ENCODE measurements at places on chromosomes 5 and 9.

DNA sequence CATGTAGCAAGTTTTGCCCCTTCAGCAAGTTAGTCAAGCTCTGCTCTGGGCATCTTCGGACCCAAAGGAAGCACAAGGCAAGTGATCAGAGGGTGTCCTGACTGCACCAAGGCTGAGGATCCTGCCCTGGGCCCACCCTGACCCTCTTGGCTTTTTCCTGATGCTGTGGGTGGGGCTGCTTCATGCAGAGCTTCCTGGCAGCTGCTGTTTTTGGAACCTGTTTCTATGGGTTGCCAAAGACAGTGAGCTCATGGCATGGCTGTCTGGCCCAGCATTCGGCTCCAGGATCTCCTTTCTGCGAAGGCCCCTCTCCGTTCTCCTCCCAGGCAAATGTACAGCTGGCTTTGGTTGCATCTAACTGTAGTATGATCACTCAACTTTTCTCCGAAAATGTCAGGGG is 497.9 kb downstream of the ARHGEF28 start:
- DNase-seq, result no peak
- H3K27ac ChIP-seq, result no peak overlapping the region
- H3K36me3 ChIP-seq, result no peaks in the 10 kb centered on the region
- H3K4me1 ChIP-seq, result peaks cover 21% of the 10 kb centered on the region
- no peak overlapping the region for H3K4me3 ChIP-seq

- DNase-seq, result no peak
- H3K36me3 ChIP-seq, result no peaks in the 10 kb centered on the region
These were observed 98.5 kb downstream of the ITGA1 start for GRCh38 chr5:52886206-52886605.

DNA sequence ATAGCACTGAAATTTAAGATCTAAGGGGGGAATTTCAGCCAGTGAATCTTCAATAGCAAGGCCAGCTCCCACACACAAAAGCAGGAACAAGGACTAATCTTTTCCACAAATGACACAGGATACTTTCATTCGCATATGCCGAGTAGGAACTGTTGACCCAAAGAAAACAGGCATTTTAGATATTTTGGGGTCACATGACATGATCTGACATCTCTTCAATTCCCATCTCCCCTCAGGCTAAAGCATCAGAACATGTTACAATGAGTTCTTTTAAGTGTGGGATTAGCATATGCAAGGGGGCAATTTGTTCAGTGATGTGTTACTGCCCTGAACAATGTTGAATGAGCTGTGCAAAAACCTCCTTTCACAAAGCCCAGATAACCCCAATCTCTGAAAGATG is 68.2 kb downstream of the TLE1 start:
- H3K4me3 ChIP-seq, result no peak overlapping the region
- H3K4me1 ChIP-seq, result peaks cover 8% of the 10 kb centered on the region
- DNase-seq, result no peak
- H3K27ac ChIP-seq, result no peak overlapping the region
- H3K36me3 ChIP-seq, result peaks cover 8% of the 10 kb centered on the region

DNA sequence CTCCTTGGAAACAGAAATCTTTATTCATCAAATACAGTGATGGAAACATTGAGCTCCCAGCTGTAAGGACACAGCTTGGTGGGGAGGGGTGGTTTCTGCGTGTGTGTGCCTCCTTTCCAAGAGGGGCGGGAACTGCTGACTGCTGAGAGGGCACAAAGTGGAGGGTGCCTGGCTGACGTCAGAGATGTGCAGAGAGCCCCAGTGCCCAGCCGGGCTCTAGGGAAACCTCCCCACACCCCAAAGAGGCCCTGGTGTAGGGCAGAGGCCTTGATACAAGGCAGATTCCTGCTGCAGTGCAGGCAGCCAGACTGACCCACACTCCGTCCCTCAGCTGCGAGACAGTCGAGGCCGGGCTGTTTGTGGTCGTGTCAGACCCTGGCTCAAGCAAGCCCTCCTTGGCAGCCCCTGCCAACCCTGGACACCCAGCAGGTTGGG is 191.0 kb downstream of the CACNA1B start:
- H3K27me3 ChIP-seq, result peaks cover 11% of the 10 kb centered on the region
- no peaks in the 10 kb centered on the region for H3K36me3 ChIP-seq

- no peaks in the 10 kb centered on the region for H3K27me3 ChIP-seq
- H3K4me1 ChIP-seq, result peaks cover 28% of the 10 kb centered on the region
These were observed 460 bp downstream of the DMRTA1 start for GRCh38 chr9:22446950-22447617.

DNA sequence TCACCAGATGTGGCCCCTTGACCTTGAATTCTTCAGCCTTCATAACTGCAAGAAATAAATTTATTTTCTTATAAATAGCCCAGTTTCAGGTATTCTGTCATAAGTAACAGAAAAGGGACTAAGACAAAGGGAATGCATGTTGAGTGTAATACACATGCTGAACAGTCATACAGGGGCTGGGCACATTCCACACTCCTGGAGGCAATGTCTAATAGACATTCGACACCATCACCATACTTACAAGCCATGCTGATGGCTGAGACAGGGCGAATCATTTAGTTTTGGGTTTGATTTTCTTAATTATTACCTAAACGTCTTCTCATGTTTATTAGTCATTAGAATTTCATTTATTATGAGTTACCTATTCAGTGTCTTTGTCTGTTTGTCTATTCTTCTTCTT is 68.5 kb downstream of the TENT4A start:
- H3K27me3 ChIP-seq, result no peaks in the 10 kb centered on the region
- no peak overlapping the region for H3K27ac ChIP-seq
- H3K36me3 ChIP-seq, result no peaks in the 10 kb centered on the region
- 0 out of 2 replicates have a peak, but pooled peaks cover 8% of the 10 kb centered on the region for H3K4me1 ChIP-seq
- no peak overlapping the region for H3K4me3 ChIP-seq

- DNase-seq, result peak; percentile 18
- no peaks in the 10 kb centered on the region for H3K36me3 ChIP-seq
- H3K4me1 ChIP-seq, result peaks cover under 1% of the 10 kb centered on the region
- no peak overlapping the region for H3K27ac ChIP-seq
These were observed 434.5 kb upstream of the TRPC7 start for GRCh38 chr5:136799806-136800372.

DNA sequence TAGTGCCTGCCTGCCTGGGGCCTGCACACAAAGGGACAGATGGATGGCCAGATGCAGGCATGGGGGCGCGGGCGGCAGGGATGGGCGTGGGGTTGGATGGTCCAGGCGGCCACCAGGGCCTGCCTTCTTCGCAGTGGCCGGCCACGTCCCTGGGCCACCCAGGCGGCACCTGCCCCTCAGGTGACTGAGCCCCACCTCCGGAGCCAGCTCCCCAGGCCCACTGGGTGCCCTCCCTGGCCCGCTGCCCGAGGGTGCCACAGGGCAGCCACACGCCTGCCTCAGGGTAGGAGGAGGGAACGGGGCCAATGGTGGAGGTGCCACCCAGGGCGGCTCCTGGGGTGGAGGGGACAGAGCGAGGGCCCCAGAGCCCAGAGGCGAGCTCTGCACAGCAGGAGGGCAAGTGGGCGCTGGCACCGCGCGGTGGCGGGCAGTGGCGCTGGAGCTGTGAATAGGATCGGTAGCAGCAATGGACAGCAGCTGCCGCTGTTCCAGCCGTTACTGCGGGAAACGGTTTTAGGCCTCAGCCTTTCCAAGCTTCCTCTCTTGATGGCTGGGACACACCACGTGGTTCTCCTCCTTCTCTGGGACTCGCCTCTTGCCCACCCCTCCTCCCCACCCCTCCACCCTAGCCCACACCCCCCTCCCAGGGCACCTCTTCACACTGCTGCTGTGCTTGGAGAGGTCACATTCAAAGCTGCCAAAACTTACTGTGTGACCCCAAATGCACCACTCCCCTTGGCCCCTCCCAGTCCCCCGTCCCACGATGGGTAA is 19.1 kb downstream of the LHX3 start:
- peaks cover 9% of the 10 kb centered on the region for H3K27me3 ChIP-seq
- H3K36me3 ChIP-seq, result no peaks in the 10 kb centered on the region
- H3K4me1 ChIP-seq, result no peaks in the 10 kb centered on the region
- no peak overlapping the region for H3K27ac ChIP-seq
- H3K4me3 ChIP-seq, result no peak overlapping the region
- DNase-seq, result no peak

GRCh38 chr5:16857635-16858034 is 78.5 kb downstream of the MYO10 start:
- H3K36me3 ChIP-seq, result peaks cover 7% of the 10 kb centered on the region
- DNase-seq, result peak; percentile 68
- H3K4me3 ChIP-seq, result no peak overlapping the region
- no peaks in the 10 kb centered on the region for H3K27me3 ChIP-seq
- peaks cover 32% of the 10 kb centered on the region for H3K4me1 ChIP-seq

GRCh38 chr5:74237571-74238145 is 402.9 kb downstream of the ENC1 start:
- no peaks in the 10 kb centered on the region for H3K36me3 ChIP-seq
- no peak for DNase-seq
- H3K4me3 ChIP-seq, result no peak overlapping the region
- H3K4me1 ChIP-seq, result peaks cover 53% of the 10 kb centered on the region
- H3K27ac ChIP-seq, result no peak overlapping the region

GRCh38 chr5:149913436-149914419 is 30.9 kb downstream of the PDE6A start:
- H3K27ac ChIP-seq, result no peak overlapping the region
- H3K4me3 ChIP-seq, result no peak overlapping the region

DNA sequence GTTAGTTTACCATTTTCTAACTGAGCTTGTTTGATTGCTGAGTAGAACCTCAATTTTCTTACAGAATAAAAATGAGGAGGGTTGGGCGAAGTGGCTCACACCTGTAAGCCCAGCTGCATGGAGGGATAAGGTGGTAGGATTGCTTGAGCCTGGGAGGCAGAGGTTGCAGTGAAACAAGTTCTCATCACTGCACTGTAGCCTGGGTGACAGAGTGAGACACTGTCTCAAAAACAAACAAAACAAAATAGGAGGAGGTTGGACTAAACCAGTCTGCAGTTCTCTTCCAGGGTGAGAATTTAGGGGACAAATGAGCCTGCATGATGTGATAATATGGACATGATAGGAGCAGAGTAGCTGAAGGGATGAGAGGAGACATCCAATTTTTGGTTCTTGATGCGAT is 57.3 kb downstream of the SLC27A6 start:
- peaks cover 46% of the 10 kb centered on the region for H3K27me3 ChIP-seq
- no peak for DNase-seq
- no peak overlapping the region for H3K4me3 ChIP-seq
- no peaks in the 10 kb centered on the region for H3K36me3 ChIP-seq

- no peak for DNase-seq
- no peak overlapping the region for H3K4me3 ChIP-seq
- H3K4me1 ChIP-seq, result no peaks in the 10 kb centered on the region
- no peaks in the 10 kb centered on the region for H3K36me3 ChIP-seq
These were observed 28.5 kb upstream of the GOLGA1 start for GRCh38 chr9:124969401-124969800.

DNA sequence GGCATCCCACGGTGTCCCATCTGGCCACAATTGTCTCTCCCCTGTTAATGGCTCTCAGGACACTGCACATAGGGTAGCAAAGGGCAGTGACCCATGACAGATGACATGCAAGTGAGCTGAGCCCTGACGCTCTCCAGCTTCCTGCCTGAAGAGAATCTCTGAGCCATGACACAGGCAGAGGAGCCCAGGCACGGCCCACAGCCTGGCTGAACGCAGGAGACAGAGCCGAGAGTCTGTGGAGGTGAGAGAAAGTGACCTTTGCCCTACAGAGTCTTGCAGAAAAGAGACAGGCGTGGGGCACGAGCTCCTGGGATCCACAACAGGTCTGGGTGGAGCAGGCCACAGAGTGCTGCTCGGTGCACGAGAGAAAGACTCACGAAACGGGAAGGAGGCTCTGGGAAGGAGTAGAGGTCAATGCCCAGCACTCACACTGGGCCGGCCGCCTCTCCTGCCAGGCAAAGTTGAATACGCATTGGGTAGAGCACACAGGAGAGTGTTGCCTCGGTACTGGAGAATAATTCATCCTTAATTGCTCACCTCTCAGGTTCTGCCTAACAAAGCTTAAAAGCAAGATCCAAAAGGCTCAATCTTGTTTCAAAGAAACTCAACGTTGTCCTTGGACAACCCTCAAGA is 90.3 kb downstream of the MRPL36 start:
- no peak overlapping the region for H3K4me3 ChIP-seq
- peaks cover 40% of the 10 kb centered on the region for H3K27me3 ChIP-seq
- no peaks in the 10 kb centered on the region for H3K36me3 ChIP-seq
- H3K27ac ChIP-seq, result no peak overlapping the region
- H3K4me1 ChIP-seq, result no peaks in the 10 kb centered on the region

GRCh38 chr9:101414839-101415238 is 16.2 kb downstream of the ZNF189 start:
- no peaks in the 10 kb centered on the region for H3K27me3 ChIP-seq
- H3K36me3 ChIP-seq, result no peaks in the 10 kb centered on the region
- no peaks in the 10 kb centered on the region for H3K4me1 ChIP-seq
- DNase-seq, result no peak
- no peak overlapping the region for H3K4me3 ChIP-seq

DNA sequence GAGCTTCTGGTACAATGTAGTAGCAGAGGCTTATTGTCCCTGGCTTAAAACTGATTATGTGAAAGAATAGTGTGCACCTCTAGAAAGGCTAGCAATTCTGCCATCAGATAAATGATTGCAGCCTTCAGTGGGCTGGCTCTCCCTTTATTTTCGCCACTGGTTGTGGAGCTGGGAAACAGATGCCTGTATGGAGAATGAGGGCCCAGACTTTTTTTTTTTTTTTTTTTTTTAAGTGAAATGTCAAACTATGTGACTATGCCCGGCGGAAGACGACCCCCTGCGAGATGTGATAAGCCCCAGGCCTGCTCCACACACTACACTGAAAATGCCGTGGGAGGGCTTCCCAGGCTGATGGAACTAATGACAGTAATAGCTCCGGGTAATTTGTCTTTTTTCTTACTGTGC is 28.7 kb downstream of the ISL1 start:
- no peaks in the 10 kb centered on the region for H3K4me1 ChIP-seq
- H3K27me3 ChIP-seq, result no peaks in the 10 kb centered on the region
- no peak overlapping the region for H3K4me3 ChIP-seq
- DNase-seq, result no peak
- H3K36me3 ChIP-seq, result no peaks in the 10 kb centered on the region
- no peak overlapping the region for H3K27ac ChIP-seq

Measured in PC-3 (cell line).